ENCODE measurements at places on chromosomes 6 and 20. TPM values are rescaled to one million over a fixed set of nuclear protein-coding genes. Genes with fewer than 3 reads are reported as not detected.

SLX4IP gene
- 2.8 TPM for total RNA-seq

FOXC1 gene
- total RNA-seq = 7.9 TPM

BMP7 gene
- 3.6 TPM for total RNA-seq

SFTA2 gene
- total RNA-seq = not detected

SLC2A10 gene
- 20.6 TPM for total RNA-seq

MRPL14 gene
- total RNA-seq = 66.2 TPM

LIN28B gene
- 0.06 TPM for total RNA-seq

NKAPL gene
- total RNA-seq = 0.99 TPM

ILRUN gene
- 32.9 TPM for total RNA-seq

PMEPA1 gene
- 16.2 TPM for total RNA-seq

PHACTR1 gene
- 17.0 TPM for total RNA-seq

GPR63 gene
- 0.10 TPM for total RNA-seq

CTAGE9 gene
- total RNA-seq = 0.05 TPM

BNIP5 gene
- not detected for total RNA-seq

IL20RA gene
- total RNA-seq = 0.48 TPM

DOK5 gene
- total RNA-seq = 1.5 TPM

NINL gene
- 9.7 TPM for total RNA-seq

ADGRB3 gene
- total RNA-seq = under 0.01 TPM

HDGFL1 gene
- total RNA-seq = not detected

NKAIN2 gene
- total RNA-seq = 0.06 TPM

HSPA12B gene
- total RNA-seq = 25.5 TPM

HLA-DQA1 gene
- total RNA-seq = not detected

KCNK15 gene
- not detected for total RNA-seq

LKAAEAR1 gene
- total RNA-seq = not detected

NFYA gene
- 28.2 TPM for total RNA-seq

ALDH8A1 gene
- total RNA-seq = 0.18 TPM

TCF15 gene
- total RNA-seq = 20.4 TPM

CTSA gene
- total RNA-seq = 190 TPM

RBPJL gene
- total RNA-seq = not detected

HLA-F gene
- total RNA-seq = 11.2 TPM

UST gene
- total RNA-seq = 2.0 TPM

NCR2 gene
- total RNA-seq = not detected

TNFRSF21 gene
- total RNA-seq = 83.1 TPM

EGFL8 gene
- total RNA-seq = 6.1 TPM

ZNF311 gene
- total RNA-seq = 0.05 TPM

POPDC3 gene
- 5.0 TPM for total RNA-seq

FHL5 gene
- total RNA-seq = not detected

B3GAT2 gene
- total RNA-seq = not detected

CST2 gene
- not detected for total RNA-seq

WFDC5 gene
- not detected for total RNA-seq

ULBP1 gene
- total RNA-seq = 4.1 TPM

Measured in glomerular endothelial cell (primary cell).